GM12878 (cell line): ENCODE measurements at places on chromosomes 16 and 17.

DNA sequence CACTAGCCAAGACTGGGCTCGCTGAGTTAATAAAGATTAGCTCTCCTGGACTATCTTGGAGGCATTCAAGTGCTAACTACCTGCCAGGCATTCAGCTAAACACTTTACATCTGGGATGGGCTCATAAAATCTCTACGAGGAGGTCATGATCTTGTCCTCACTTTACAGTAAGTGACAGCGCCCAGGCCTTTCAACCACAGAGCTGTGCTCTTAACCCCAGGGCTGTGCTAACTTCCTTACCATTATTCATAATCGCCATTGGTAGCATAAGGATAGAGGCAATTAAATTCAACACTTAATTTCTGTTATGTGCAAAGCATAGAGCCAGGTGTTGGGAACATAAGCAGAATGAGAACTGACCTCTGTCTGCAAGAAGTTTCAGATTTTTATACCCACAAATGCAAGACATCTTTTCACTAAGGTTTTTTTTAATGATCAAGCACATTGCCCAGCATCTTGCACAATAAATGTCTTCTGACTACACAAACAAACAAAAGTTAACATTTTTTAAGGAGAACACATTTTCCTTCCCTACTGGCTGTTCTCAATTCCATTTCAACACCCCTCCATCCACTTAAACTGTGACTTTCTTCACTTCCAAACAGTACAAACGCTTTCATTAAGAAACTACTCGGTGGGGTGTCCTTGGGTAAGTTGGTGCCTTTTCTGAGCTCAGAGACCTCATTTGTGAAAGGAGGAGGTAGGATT is 172.3 kb downstream of the C16orf78 start:
- DNase-seq: no peak

DNA sequence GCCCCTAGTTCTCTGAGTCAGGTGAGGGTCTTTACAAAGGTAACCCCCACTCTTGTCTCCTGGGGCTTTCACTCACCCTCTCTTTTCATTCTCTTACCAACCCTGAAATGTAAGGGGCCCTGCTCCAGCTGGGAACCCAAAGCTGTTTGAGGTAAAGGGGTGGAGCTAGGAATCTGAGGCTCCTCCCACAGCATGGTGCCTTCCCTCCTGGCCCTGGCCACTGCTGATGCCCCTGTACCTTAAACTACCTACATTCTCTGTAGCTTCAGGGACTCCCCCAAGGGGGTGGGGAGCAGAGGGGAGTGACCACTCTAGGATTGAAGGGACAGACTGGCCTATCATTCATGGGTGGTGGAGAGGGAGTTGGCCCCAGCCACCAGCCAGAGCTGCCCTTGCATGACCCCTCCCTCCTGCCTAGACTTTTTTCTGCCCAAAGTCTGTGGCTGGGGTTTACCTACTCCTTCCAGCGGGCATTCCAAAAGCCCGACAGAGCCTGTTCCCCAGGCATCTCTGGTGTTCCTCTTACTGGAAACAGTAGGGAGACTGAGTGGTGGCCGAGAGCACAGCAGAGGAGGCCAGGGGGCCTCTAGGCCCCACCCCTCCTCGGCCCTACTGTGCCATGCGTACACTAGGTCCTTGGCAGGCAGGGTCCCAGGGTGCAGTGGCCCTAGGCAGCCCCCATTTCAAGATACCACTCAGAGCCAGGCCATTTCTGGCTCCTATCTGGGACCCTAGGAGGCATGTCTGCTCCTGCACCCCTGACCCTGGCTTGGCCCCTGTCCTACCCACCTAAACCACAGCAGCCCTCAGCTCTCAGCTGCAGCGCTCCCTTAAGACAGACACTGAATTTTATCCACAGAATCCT is 9.5 kb downstream of the DOK4 start:
- DNase-seq: no peak

DNA sequence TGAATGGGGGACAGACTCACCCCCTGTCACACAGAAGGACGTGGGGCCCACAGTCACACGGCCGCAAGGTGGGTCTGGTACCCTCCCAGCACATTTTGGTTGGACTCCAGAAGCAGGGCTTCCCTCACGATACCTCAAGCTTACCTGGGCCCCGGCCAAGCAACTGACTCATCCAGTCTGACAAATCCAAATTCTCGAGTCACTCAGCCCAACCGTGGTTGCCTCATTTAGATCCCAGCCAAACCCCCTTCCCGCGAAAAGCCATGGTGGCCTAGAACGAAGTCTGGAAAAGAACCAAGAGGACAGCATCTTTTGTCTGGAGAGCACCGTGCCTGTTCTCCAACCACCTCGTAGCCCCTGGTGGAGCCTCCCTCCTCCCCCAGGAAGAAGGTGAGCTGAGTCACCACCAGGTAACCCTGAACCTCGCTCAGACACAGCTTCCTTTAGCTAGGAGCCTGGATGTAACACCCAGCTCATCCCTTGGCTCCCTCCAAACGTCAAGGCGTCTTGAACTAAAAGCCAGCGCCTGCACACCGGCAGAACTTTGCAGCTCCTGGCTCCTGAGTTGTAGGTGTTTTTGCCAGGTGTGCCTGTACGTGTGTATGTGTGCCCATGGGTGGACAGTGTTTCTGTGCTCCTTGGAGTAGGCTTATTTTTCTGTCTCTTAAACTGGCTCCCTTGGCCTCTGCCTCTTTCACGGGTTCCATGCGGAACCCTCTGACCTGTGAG is 78.9 kb downstream of the CMIP start:
- no peak for DNase-seq

- DNase-seq: no peak
These were observed 1.3 kb upstream of the SENP3 start for GRCh38 chr17:7560172-7561027.
